ENCODE measurements at places on chromosomes 13 and 19. TPM values are rescaled to one million over a fixed set of nuclear protein-coding genes. Genes with fewer than 3 reads are reported as not detected.

- H3K4me1 ChIP-seq, result no peaks in the 10 kb centered on the region
- H3K4me3 ChIP-seq, result no peak within 1 kb of the TSS
- no peak within 1 kb of the TSS for H3K27ac ChIP-seq
Measured at GRCh38 chr19:47994209-47994802, at the start of gene ELSPBP1. Gene ELSPBP1 (plus strand): TSS chr19:47994632. CDS start chr19:48008668, 14,036 bp downstream.

DNA sequence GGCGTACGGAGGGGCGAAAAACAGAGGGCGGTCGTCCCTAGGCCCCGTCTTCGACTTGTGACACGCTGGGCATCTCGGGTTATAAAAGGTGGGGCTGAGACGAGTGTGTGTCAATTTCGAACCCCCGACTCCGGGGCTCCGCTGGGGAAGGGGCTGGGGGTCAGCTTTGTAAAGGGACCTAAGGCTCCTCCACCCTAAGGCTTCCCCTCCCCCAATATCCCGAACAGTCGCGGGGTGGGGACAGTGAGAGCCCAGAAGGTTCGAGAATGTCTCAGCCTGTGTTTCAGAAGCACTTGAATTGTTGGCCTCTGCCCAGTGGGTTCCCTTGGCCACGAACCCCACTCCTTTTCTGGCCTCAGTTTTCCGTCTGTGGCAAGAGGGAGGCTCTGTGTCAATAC is 450 bp downstream of the SELENOW start:
- H3K4me3 ChIP-seq, result peak overlapping the region; percentile 71
- peak; percentile 79 for DNase-seq
- peaks cover 1% of the 10 kb centered on the region for H3K27me3 ChIP-seq
- peak overlapping the region; percentile 93 for H3K27ac ChIP-seq
- no peaks in the 10 kb centered on the region for H3K36me3 ChIP-seq

The RAB20 gene
- total RNA-seq, result 22.4 TPM

The CEACAM16 gene
- total RNA-seq, result 0.36 TPM

GRCh38 chr13:42834946-42835345 is 53.6 kb downstream of the FAM216B start:
- no peak overlapping the region for H3K4me3 ChIP-seq
- no peaks in the 10 kb centered on the region for H3K4me1 ChIP-seq
- no peaks in the 10 kb centered on the region for H3K36me3 ChIP-seq
- no peak for DNase-seq

The FAM216B gene
- not detected for total RNA-seq

The HCN2 gene
- 0.30 TPM for total RNA-seq

The RASIP1 gene
- total RNA-seq, result 31.2 TPM

The FUT2 gene
- total RNA-seq, result not detected

DNA sequence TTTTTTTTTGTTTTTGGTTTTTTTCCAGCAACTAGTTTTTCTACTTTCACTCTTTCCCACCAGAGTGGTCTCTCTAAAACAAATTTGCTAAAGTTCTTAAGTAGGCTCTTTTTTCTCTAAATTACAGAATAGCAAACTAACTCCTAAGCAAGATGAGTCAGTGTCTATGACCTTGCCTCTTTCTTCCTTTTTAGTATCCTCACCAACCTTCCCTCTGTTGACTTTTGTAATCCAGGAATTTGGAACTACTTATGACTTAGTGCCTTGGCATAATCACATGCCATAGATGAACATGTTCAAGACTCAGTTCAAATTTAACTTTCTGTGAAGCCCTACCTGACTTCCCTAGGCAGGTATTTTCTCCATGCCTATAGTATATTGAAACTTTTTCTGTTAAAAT is 32.3 kb upstream of the AKAP11 start:
- no peak for DNase-seq
- no peaks in the 10 kb centered on the region for H3K4me1 ChIP-seq
- no peak overlapping the region for H3K4me3 ChIP-seq
- no peak overlapping the region for H3K27ac ChIP-seq

DNA sequence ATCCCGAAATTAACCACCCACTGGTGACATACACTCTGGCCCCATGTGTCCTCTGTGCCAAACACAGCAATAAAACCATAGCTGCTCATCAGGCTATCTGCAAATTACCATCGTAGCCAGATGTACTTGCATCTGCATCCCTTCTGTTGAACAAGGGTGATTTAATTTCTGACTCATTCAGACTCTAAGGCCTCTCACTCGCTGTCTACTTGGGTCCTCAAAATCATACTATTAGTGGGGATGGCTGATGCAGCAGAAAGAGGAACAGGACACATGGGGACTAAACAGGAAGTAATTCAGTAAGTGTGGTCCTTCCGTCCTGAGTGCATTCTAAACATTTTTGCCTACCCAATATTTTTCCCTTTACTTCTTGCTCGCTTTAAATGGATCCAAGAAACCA is 2275.0 kb upstream of the PCDH20 start:
- H3K4me3 ChIP-seq, result no peak overlapping the region
- no peak overlapping the region for H3K27ac ChIP-seq
- H3K4me1 ChIP-seq, result no peaks in the 10 kb centered on the region
- no peaks in the 10 kb centered on the region for H3K27me3 ChIP-seq
- DNase-seq, result no peak

GRCh38 chr19:54114340-54115108 is 933 bp downstream of the TFPT start:
- no peaks in the 10 kb centered on the region for H3K27me3 ChIP-seq
- H3K4me1 ChIP-seq, result no peaks in the 10 kb centered on the region
- H3K36me3 ChIP-seq, result no peaks in the 10 kb centered on the region

DNA sequence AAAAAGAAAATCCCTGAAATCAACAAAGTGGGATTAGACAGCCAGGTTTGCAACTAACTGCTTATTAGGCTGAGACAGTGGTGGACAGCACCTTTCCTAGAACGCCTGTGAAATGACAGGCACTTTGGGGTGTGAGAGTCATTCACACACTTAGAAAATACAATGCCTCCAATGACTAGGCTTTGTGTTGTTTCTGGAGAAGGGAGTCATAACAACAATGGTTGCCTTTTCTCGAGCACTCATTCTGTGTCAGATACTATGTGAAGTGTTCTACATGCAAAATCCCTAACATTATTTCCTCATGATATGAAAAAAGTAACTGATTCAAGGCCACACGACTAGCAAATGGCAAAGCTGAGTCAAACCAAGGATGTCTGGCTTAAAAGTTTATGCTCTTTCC is 41.2 kb downstream of the SACS start:
- H3K4me1 ChIP-seq, result no peaks in the 10 kb centered on the region
- no peak overlapping the region for H3K27ac ChIP-seq
- H3K4me3 ChIP-seq, result no peak overlapping the region
- no peaks in the 10 kb centered on the region for H3K36me3 ChIP-seq

The IGSF23 gene
- total RNA-seq, result not detected

DNA sequence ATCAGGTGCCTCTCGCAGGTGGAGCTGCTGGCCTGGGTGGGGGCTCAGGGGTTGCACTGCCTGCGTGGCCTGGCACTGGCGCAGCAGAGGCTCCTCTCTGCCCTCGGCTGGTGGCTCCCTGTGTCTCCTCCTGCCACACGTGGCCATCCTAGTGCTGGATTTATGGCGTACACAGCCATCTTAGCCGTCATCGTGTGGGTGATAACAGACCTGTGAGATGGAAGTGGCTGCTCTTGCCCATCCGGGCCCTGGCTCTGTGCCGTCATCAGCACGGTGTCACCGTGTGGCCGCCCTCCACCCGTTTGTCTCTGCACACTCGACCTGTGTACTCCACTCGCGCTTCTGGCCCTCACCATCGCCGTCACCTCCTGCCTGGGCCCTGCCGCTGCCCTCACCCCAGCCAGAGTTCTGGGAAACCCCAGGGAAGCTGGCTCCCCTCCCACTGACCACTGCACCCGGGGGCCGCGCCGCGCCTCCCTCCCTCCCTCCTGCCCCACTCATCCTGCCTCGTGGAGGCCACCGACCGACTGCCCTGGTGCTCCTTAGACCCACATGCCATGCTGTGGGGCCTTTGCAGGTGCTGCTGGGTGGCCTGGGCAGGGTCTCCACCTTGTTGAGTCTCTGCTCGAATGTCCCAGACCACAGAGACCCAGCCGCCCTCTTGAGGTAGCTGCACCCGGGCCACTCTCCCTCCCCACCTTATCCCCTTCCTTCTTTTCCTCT is 29.5 kb downstream of the TMEM255B start:
- no peak overlapping the region for H3K4me3 ChIP-seq
- no peaks in the 10 kb centered on the region for H3K27me3 ChIP-seq
- H3K36me3 ChIP-seq, result no peaks in the 10 kb centered on the region
- DNase-seq, result no peak

The IL17D gene
- total RNA-seq, result 3.0 TPM

GRCh38 chr13:40345149-40345514 is 321.3 kb downstream of the FOXO1 start:
- no peak overlapping the region for H3K27ac ChIP-seq
- peaks cover 1% of the 10 kb centered on the region for H3K4me1 ChIP-seq
- H3K4me3 ChIP-seq, result no peak overlapping the region
- H3K36me3 ChIP-seq, result no peaks in the 10 kb centered on the region

DNA sequence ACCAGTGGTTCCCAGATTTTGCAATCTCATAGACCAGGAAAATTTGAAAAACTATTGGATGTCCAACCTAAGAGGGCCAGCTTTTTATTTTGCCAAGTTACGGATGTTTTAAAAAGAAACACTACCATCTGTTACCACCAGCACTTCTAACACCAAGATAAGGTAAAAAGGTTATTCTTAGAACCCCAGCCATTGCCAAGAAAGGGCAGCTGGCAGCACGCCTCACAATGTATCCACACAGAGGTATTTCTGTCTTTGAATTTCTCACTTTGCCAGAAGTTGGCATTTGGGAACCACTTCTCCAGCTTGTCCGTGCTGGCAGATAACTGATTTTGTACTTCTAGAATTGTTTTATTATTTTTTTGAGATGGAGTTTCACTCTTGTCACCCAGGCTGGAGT is 28.7 kb downstream of the CAPN12 start:
- H3K27me3 ChIP-seq, result no peaks in the 10 kb centered on the region
- H3K36me3 ChIP-seq, result no peaks in the 10 kb centered on the region
- DNase-seq, result no peak
- no peaks in the 10 kb centered on the region for H3K4me1 ChIP-seq
- H3K4me3 ChIP-seq, result no peak overlapping the region

The SHISA2 gene
- 0.19 TPM for total RNA-seq

GRCh38 chr13:30618930-30619279 is 1.2 kb downstream of the USPL1 start:
- DNase-seq, result no peak
- no peak overlapping the region for H3K27ac ChIP-seq
- peak overlapping the region; percentile 65 for H3K4me3 ChIP-seq
- no peaks in the 10 kb centered on the region for H3K36me3 ChIP-seq

- no peaks in the 10 kb centered on the region for H3K4me1 ChIP-seq
- H3K4me3 ChIP-seq, result no peak overlapping the region
- H3K27me3 ChIP-seq, result no peaks in the 10 kb centered on the region
- H3K36me3 ChIP-seq, result no peaks in the 10 kb centered on the region
- no peak for DNase-seq
Measured at GRCh38 chr13:99063952-99064351, 86.1 kb upstream of the DOCK9 start.

DNA sequence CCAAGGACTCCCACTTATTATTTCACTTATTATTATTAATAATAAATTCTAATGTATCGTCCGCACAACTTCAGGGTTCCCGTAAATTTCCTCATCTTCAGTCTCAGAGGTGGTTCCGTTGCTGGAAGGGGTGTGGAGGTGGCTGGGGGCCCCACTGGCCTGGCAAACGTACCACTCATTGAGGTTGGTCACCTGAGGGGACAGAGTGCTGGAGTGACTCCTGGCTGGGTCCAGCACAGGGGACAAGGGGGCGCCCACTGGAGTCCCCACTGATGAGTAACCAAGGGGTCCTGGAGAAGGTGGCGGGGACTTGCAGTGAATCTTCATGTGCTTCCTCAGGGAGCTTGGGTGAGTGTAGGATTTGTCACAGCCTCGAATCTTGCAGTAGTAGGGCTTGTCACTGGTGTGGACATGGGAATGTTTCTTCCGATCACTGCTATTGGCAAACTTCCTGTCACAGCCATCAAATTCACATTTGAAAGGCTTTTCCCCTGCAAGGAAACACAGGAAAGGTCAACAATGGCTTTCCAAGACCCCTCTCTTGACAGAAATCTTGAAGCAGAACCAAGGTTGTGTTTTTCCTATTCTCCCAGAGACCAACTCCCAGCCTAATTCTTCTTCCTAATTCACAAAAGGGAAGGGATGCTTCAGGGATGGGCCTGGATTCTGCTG is 6.1 kb downstream of the ZIC5 start:
- no peaks in the 10 kb centered on the region for H3K27me3 ChIP-seq
- no peak for DNase-seq
- no peaks in the 10 kb centered on the region for H3K4me1 ChIP-seq
- no peak overlapping the region for H3K4me3 ChIP-seq

GRCh38 chr13:50125304-50125553 is 110.0 kb downstream of the KCNRG start:
- no peak for DNase-seq
- H3K4me1 ChIP-seq, result no peaks in the 10 kb centered on the region
- peak overlapping the region; percentile 65 for H3K4me3 ChIP-seq
- no peaks in the 10 kb centered on the region for H3K27me3 ChIP-seq
- H3K36me3 ChIP-seq, result no peaks in the 10 kb centered on the region

DNA sequence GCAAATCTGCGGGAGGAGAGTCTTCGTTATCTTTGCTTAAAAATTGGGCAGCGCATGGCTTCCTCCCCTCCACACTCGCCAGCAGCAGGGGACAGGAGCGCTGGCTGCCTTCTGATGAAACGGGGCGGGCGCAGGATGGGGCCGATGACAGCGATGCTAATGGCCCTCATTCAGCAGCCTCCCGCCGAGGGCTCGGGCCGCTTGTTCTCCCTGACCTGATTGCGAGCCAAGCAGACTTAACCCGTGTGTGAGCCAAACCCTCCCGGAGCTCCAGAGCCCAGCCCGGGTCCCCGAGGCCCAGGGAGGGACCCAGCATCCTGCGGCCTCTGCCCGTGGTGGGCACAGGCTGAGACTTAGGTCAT is 90.3 kb downstream of the KDM4B start:
- H3K27ac ChIP-seq, result no peak overlapping the region
- DNase-seq, result no peak
- no peaks in the 10 kb centered on the region for H3K27me3 ChIP-seq
- H3K4me3 ChIP-seq, result no peak overlapping the region

The B3GNT8 gene
- total RNA-seq, result 3.9 TPM

- DNase-seq, result peak; percentile 50
- H3K4me3 ChIP-seq, result no peak overlapping the region
- no peaks in the 10 kb centered on the region for H3K4me1 ChIP-seq
- H3K27ac ChIP-seq, result no peak overlapping the region
Measured at GRCh38 chr19:32566246-32566830, 14.7 kb upstream of the PDCD5 start.

The TMEM150B gene
- total RNA-seq, result 2.9 TPM

The IZUMO2 gene
- not detected for total RNA-seq

DNA sequence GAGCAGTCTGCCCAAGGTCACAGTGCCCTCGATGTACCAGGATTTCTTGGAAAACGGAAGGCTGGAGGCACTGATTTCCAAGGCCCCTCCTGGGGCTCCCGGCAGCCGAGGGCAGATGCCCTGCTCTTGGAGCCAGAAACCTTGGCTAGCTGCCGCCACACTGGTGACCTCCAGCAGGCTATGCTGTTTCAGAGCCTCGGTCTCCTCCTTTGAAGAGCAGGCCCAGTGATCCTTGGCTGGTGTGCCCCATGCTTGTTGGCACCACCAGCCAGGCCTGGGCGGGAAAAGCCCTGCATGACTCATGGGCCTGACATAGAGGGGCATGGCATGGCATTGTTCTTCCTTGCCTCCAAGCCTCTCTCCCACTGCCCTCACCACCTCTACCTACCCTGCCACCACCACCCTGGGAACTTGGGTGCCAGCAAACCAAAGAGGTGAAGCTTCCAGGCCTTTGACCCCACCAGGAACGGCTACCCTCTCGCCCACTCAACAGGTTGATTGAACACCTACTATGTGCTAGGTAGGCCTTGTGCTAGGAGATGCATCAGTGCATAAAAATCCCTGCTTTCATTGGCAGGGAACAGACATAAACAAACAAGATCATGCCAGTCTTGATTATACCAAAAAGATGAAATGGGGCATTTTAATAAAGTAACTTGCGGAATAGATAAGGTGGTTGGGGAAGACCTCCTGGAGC is 1.6 kb upstream of the CLEC11A start:
- H3K27ac ChIP-seq, result no peak overlapping the region
- no peaks in the 10 kb centered on the region for H3K36me3 ChIP-seq
- DNase-seq, result no peak
- no peaks in the 10 kb centered on the region for H3K4me1 ChIP-seq
